Activated T-helper 17 cell treated with anti-CD3 and anti-CD28 coated beads, Interleukin-2, amount 50 U/mL, for 72 hours (primary cell): ENCODE measurements at places on chromosomes 2 and 18. TPM values are rescaled to one million over a fixed set of nuclear protein-coding genes. Genes with fewer than 3 reads are reported as not detected.

Gene ACMSD
- total RNA-seq, result not detected

DNA sequence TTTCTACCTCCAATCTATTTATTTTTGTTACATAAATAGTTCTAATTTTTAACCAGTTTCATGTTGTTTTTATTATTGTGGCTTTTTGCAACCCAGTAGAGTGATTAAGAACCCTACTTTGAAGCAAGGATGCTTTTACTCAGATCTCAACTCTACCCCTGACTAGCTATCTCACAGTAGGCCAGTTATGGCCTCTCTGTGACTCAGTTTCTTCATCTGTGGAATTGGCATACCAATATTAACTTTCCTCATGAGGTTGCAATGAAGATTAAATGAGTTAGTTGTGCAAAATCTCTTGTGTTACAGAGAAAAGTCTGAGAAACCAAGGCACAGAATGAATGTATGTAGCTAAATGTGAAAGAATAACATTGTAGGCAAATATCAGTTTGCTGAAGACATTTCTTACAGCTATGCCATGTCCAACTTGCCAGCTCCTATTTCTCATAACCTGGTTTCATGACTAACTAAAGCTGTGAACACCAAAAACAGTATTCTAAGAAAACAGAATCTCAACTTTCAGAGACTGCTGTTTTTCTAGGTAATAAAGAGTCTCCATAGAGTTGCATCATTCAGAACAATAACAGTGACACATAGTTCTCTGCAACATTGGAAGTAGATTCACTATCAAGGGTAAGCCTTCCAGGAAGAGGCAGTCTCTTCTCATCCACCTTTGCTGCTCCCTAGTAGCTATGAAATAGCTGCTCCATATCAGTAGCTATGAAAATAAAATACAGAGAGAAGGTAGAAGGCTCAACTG lies 33.2 kb upstream of the CYTIP start:
- ATAC-seq, result peak; percentile 70

DNA sequence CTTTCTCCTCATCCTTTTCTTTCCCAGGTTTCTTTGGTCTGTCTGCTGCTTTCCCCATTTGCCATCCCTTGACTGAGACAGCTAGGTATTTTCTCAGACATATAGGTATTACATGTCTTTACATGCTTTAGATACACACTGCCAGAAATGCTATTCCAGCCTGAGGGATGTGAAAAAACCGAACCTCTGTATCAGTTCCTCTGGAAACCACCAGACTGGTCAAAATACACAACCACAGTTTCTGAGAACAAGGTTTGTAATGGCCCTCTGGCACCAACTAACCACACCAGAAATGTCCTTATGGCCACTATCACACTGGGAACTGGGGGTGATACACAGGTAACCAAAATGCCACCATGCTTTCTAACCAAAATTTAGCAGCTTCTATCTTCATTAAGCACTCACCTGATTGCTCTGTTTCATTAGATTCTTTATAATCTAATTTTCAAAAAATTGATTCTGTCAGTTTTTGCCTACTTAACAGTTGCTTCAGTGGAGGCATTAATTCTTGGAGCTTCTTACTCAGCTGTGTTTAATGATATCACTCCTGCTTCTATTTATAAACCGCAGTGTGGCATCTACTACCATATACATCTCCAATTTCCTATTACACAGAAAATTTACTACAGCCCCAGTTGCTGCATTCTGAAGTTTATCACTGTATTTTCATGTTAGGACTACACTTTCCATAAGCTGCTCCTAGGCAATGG lies 243.5 kb downstream of the WDPCP start:
- no peak for ATAC-seq

DNA sequence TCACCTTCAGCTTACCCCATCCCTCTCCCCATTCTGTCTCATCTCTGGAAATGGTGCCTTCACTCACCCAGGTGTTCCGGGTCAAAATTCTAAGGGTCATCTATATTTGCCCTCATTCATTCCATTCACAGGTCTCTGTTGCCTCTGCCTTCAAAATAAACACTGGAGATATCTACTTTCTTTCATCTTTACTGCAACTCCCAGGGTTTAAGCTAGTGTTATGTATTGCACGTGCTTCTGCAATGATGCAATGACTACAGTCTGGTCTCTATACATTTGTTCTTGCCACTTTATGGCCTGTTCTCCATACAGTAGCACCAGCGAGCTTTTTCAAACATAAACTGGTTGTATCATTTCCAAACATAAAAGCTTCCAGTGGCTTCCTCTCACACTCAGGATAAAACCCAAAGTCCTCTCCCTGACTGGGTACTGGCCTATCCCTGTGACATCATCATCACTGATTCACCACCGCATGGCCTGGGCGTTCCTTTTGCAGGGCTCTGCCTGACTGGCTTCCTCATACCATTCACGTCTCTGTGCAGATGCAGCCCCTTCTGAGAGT lies 14.3 kb downstream of the DSG2 start:
- ATAC-seq, result no peak

DNA sequence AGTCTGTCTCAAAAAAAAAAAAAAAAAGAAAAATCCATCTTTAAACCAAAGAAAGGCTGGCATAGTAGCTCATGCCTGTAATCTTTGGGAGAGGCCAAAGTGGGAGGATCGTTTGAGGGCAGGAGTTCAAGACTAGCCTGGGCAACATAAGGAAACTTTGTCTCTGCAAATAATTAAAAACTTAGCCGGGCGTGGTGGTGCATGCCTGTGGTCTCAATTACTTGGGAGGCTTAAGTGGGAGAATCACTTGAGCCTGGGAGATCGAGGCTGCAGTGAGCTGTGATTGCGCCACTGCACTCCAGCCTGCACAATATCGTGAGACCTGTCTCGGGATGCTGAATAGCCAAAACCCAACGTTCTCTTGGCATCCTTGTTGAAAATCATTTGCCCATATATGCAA lies 6.1 kb downstream of the CNOT11 start:
- no peak for ATAC-seq

DNA sequence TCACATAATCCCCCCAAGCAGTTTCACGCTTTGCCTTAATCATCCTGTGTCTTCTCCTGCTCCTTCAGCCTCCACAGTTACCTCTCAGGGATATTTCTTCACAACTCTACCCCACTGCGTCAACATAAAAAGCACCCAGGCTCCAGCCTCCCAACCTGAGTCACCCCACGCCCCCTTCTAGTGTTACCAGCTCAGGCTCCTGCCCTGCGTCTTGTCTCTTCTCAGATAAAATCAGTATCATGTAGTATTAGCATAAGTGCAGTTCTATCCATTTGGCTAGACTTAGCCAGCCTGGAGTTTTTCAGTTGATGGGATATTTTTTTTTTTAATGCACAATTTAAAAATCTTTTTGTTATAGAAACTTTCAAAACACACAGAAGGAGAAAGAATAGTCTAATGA lies 9.6 kb upstream of the PELI1 start:
- no peak for ATAC-seq

Gene MC2R
- not detected for total RNA-seq

GRCh38 chr2:190809139-190809764 lies 71.4 kb upstream of the GLS start:
- no peak for ATAC-seq

GRCh38 chr2:23760736-23761135 lies 166.2 kb downstream of the ATAD2B start:
- no peak for ATAC-seq

DNA sequence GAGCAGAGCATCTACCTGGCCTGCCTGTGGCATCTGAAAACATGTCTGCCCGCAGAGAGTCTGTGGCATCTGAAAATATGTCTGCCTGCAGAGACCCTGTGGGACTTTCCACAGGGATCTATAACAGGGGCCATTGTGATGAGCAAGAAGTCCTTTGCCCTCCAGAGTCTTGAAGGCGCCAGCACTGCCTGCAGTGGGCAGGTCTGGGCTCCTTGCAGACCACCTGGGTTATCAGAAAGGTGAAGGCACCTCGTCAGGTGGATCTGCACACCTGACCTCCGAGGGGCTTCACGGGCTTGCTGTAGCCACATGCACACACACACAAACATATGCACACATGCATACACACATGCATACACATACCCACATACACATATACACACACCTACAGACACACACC lies 189.5 kb upstream of the HDAC4 start:
- ATAC-seq, result no peak

- no peak for ATAC-seq
Measured at GRCh38 chr2:220569112-220569897, 941.9 kb downstream of the SLC4A3 start.

Gene RGPD6
- 12.5 TPM for total RNA-seq
